ENCODE measurements at places on chromosomes 16 and 17. TPM values are rescaled to one million over a fixed set of nuclear protein-coding genes. Genes with fewer than 3 reads are reported as not detected.

- no peak for DNase-seq
- H3K27ac ChIP-seq: peak overlapping the region; percentile 94
- no peaks in the 10 kb centered on the region for H3K27me3 ChIP-seq
- peaks cover 28% of the 10 kb centered on the region for H3K4me1 ChIP-seq
Measured at GRCh38 chr17:30376621-30377452, 1.9 kb upstream of the CPD start.

GRCh38 chr16:70573451-70574121 lies 50.0 kb downstream of the SF3B3 start:
- no peak for DNase-seq
- no peaks in the 10 kb centered on the region for H3K27me3 ChIP-seq
- peak overlapping the region; percentile 67 for H3K27ac ChIP-seq
- peaks cover 73% of the 10 kb centered on the region for H3K36me3 ChIP-seq
- peaks cover 36% of the 10 kb centered on the region for H3K4me1 ChIP-seq
- no peak overlapping the region for H3K4me3 ChIP-seq

- peak overlapping the region; percentile 69 for H3K4me3 ChIP-seq
- H3K36me3 ChIP-seq: no peaks in the 10 kb centered on the region
- H3K4me1 ChIP-seq: peaks cover 68% of the 10 kb centered on the region
- DNase-seq: peak; percentile 81
- H3K27ac ChIP-seq: no peak overlapping the region
- H3K27me3 ChIP-seq: peaks cover 5% of the 10 kb centered on the region
Measured at GRCh38 chr16:17467923-17468540, 2.7 kb downstream of the XYLT1 start.

DNA sequence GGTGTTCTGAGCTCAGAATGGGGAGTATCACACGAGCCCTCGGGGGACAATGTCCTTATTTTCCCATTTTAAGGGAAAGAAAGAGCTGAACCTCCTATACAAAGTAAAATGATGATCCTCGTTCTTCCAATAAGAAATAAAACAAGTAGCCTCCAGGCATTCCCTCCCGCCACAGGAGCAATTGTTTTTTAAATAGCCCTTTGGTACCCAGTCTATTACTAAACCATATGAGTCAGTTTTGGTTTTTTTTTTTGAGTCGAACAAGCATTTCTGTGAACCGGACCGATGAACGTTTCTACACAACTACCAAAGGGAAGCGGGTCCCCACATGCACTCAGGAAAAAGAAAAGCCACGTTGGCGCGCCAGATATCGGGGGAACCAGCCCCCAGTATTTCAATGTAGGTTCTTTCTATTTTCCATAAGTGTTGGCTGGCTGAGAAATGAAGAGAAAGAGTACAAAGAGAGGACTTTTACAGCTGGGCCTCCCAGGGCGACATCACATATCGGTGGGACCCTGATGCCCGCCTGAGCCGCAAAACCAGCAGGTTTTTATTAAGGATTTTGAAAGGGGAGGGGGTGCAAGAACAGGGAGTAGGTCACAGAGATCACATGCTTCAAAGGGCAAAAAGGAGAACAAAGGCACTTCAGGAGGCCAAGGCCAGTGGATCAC lies 3.8 kb upstream of the DCXR start:
- H3K36me3 ChIP-seq: no peaks in the 10 kb centered on the region
- H3K4me1 ChIP-seq: peaks cover 12% of the 10 kb centered on the region
- DNase-seq: no peak
- no peak overlapping the region for H3K4me3 ChIP-seq
- H3K27me3 ChIP-seq: no peaks in the 10 kb centered on the region

DNA sequence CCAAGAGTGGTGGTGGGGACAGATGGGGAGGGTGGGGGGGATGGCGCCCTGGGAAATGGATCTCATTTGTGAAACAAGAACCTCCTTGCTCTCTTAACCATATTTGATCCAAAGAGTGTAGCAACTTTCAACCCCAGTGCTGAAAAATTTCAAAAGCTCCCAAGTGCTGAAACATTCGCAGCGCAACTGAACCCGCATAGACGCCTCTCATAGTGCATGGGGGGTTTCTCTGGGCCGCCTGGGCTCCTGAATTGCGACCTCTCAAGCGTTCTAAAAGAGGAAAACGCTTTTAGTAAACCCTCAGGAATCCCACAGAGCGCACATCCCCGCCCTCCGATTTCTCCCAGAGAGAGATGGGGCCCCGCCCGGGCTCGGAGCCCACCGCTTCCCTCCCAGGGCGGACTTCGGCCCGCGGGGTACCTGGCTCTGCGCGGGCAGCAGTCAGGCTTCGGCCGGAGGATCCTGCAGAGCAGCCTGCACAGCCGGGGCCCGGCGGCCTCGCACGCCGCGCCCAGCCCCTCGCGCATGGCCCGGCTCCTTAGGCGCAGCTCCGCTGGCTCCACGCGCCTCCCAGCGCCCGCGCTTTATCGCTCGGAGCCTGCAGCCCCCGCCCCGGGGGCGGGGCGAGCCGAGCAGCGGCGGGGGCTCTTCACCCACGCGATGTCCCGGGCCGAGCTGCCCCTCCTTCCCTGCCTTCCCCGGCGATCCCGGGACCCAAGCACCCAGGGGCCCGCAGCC lies 7.0 kb downstream of the NOS2 start:
- H3K27me3 ChIP-seq: peaks cover 61% of the 10 kb centered on the region
- no peaks in the 10 kb centered on the region for H3K36me3 ChIP-seq
- H3K4me3 ChIP-seq: peak overlapping the region; percentile 25
- DNase-seq: no peak

DNA sequence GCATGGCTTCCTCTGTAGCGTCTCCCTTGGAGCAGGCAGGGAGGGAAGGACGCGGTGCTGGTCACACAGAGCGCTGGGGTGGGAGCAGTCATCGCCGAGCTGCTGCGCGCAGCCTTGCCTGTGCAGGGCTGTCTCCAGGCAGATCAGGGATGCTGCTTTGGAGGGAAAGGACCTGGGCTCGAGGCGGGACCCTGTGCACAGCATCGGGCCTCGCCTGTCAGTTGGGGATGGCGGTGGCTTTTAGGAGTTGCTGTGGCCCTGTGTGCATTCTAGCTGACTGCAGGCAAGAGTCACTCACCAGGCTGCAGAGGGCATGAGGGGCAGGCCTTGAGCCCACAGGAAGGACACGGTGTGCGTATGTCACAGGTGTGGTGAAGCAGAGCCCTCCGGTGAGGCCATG lies 10.1 kb downstream of the ACSF3 start:
- H3K4me1 ChIP-seq: peaks cover 37% of the 10 kb centered on the region
- peaks cover 78% of the 10 kb centered on the region for H3K36me3 ChIP-seq
- no peak overlapping the region for H3K4me3 ChIP-seq
- H3K27ac ChIP-seq: no peak overlapping the region
- H3K27me3 ChIP-seq: no peaks in the 10 kb centered on the region

DNA sequence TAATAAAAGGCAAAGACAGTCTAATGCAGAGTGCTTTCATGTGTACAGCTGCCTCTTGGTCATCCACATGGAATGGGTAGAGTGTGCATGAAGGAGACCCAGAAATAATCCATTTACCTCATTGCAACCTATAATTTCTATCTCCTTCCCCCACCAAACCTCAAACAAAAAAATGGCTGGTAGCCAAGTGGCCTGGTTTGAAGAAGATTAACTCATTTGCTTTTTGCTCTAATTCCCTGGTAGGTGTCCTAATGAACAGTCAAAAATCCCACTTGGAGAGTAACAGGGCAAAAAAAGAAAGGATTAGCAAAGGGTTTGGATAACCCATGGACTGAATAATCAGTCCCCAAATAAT lies 13.0 kb upstream of the LYRM9 start:
- no peak for DNase-seq
- H3K4me1 ChIP-seq: no peaks in the 10 kb centered on the region
- H3K27me3 ChIP-seq: peaks cover 6% of the 10 kb centered on the region
- H3K36me3 ChIP-seq: no peaks in the 10 kb centered on the region

- H3K27me3 ChIP-seq: no peaks in the 10 kb centered on the region
- H3K4me3 ChIP-seq: no peak overlapping the region
- peak overlapping the region; percentile 31 for H3K27ac ChIP-seq
- peak; percentile 86 for DNase-seq
Measured at GRCh38 chr17:61139219-61139618, 260.4 kb upstream of the TBX2 start.

- no peak overlapping the region for H3K4me3 ChIP-seq
- H3K36me3 ChIP-seq: no peaks in the 10 kb centered on the region
- no peak overlapping the region for H3K27ac ChIP-seq
- no peaks in the 10 kb centered on the region for H3K4me1 ChIP-seq
Measured at GRCh38 chr16:82257990-82258389, 88.0 kb upstream of the MPHOSPH6 start.

DNA sequence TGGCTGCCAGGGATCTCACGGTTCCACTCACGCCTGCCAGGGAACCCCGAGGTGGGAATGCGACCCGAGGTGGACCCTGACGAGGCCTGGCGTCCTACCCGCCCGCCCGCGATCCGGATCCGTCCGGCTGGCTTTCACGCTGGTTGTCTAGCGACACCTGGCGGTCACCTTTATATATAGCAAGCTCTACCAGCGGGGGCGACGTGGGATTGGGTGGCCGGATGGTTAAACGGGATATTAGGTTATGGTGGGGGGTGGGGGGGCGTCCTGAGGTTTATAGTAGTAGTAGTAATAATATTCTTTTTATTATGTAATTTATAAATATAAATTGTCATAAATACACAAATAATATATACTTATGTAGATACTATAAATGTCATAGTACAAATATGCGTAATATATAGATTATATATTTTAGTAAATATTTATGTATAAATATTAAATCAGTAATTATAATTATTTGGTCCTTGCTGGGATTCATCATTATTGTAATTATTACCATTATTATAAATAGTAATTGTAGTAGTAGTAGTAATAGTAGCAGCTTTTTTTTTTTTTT lies 136.9 kb downstream of the KCNJ12 start:
- H3K27me3 ChIP-seq: no peaks in the 10 kb centered on the region
- H3K4me3 ChIP-seq: no peak overlapping the region
- H3K4me1 ChIP-seq: no peaks in the 10 kb centered on the region
- no peaks in the 10 kb centered on the region for H3K36me3 ChIP-seq
- peak; percentile 94 for DNase-seq

DNA sequence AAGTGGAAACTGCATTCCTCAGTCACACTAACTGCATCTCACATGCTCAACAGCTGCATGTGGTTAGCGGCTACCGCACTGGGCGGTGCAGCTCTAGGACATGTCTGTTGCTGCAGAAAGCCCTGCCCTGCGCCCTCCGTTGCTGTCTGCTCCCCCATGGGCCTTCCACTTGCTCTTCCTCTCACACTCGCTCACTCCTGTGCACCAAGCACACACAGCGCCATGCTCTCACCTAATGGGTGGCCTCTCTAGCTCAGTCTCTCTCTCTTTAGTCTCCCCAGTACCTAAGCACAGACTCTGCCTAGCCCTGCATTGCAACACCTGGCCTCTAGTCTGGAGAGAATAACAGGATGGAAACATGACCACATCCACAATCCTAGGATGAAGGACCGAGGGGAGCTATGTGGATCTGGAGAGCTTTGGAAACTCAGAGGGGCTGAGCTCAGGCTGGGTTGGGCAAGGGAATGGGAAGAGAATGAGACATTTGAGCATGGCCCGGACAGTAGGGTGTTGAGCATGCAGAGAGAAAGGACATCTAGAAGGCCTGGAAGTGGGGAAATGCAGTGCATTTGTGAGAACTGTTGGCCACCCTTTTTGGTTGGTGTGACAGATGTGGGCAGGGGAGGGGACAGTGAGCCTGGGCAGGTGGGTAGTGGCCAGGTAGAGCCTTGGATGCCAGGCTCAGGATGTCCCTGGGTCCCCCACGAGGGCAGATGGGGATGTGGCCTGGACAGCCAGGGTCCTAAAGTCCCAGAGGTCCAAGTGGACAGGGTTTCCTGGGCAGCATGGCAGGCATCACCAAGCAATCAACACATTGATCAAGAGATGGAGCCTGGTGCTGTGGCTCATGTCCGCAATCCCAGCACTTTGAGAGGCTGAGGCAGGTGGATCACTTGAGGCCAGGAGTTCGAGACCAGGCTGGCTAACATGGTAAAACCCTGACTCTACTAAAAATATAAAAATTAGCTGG lies 16.1 kb downstream of the SGCA start:
- DNase-seq: no peak
- H3K27me3 ChIP-seq: no peaks in the 10 kb centered on the region
- no peak overlapping the region for H3K27ac ChIP-seq
- peaks cover 49% of the 10 kb centered on the region for H3K4me1 ChIP-seq
- no peak overlapping the region for H3K4me3 ChIP-seq

GRCh38 chr17:12046786-12047185 lies 26.1 kb downstream of the MAP2K4 start:
- no peak overlapping the region for H3K4me3 ChIP-seq
- DNase-seq: no peak
- peaks cover 53% of the 10 kb centered on the region for H3K4me1 ChIP-seq
- H3K36me3 ChIP-seq: no peaks in the 10 kb centered on the region
- H3K27me3 ChIP-seq: no peaks in the 10 kb centered on the region

DNA sequence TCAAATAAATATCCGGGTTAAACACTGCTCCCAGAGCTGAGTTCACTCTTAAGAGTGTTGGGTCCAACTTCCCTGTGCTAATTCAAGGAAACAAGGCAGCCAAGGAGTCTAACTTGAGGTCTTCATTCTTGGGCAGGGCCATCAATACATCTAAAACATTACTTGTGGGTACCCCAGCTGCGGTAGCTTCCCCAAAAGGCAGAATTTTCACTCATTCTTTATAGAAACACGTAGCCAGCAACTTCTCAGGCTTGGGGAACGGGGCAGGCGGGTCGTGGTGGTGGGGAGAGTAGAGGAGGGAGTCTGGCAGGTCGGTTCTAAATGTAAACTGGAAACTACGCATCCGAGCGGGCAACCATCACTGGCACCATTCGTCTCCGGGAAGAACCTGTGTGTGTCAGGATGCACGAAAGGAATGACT lies 666 bp upstream of the METTL9 start:
- H3K4me3 ChIP-seq: peak overlapping the region; percentile 85
- H3K27me3 ChIP-seq: no peaks in the 10 kb centered on the region
- peak overlapping the region; percentile 99 for H3K27ac ChIP-seq
- no peak for DNase-seq
- H3K4me1 ChIP-seq: peaks cover 55% of the 10 kb centered on the region

GRCh38 chr17:7137171-7137943 lies 22.7 kb upstream of the ASGR2 start:
- H3K4me3 ChIP-seq: no peak overlapping the region
- no peaks in the 10 kb centered on the region for H3K27me3 ChIP-seq
- DNase-seq: peak; percentile 74
- peaks cover 40% of the 10 kb centered on the region for H3K4me1 ChIP-seq
- no peaks in the 10 kb centered on the region for H3K36me3 ChIP-seq

- H3K36me3 ChIP-seq: peaks cover 4% of the 10 kb centered on the region
- H3K27ac ChIP-seq: peak overlapping the region; percentile 83
- peak; percentile 71 for DNase-seq
- H3K4me3 ChIP-seq: no peak overlapping the region
Measured at GRCh38 chr17:40552806-40553693, 12.2 kb downstream of the CCR7 start.

DNA sequence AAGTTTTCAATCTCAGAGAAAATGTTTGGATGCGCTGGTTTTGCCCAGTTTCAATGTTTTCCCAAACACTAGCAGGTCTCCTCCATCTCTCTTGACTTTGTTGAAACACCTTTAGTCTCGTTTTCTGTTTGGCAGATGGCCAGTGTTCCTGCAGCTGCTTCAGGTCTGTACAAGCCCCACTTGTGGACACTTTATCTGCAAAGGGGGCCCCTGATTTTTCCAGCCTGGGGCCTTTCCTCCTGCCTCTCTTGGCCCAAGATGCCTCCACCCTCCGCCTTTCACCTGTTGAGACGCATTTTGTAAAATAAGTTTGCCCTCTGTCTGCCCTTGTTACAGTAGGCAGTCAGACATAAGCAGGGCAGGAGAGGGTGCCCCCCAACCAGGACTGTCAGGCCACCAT lies 21.8 kb upstream of the PRM1 start:
- peak overlapping the region; percentile 48 for H3K27ac ChIP-seq
- no peak overlapping the region for H3K4me3 ChIP-seq
- no peak for DNase-seq

GRCh38 chr17:77502626-77503292 lies 362.0 kb downstream of the SEC14L1 start:
- H3K36me3 ChIP-seq: peaks cover 33% of the 10 kb centered on the region
- H3K27ac ChIP-seq: no peak overlapping the region
- DNase-seq: peak; percentile 58
- H3K4me1 ChIP-seq: no peaks in the 10 kb centered on the region

C1QL1 gene
- total RNA-seq: not detected

CNGB1 gene
- total RNA-seq: not detected

CPHXL2 gene
- total RNA-seq: not detected

Measured in spleen (tissue), 13 donors.